ENCODE measurements at places on chromosomes 12 and 14.

GRCh38 chr12:107525719-107526554 is 159.7 kb upstream of the PWP1 start:
- DNase-seq = no peak

GRCh38 chr14:23063601-23064000 is 6.3 kb upstream of the CDH24 start:
- DNase-seq = no peak

- DNase-seq = no peak
These were observed 14.6 kb downstream of the BEST3 start for GRCh38 chr12:69684466-69684865.

DNA sequence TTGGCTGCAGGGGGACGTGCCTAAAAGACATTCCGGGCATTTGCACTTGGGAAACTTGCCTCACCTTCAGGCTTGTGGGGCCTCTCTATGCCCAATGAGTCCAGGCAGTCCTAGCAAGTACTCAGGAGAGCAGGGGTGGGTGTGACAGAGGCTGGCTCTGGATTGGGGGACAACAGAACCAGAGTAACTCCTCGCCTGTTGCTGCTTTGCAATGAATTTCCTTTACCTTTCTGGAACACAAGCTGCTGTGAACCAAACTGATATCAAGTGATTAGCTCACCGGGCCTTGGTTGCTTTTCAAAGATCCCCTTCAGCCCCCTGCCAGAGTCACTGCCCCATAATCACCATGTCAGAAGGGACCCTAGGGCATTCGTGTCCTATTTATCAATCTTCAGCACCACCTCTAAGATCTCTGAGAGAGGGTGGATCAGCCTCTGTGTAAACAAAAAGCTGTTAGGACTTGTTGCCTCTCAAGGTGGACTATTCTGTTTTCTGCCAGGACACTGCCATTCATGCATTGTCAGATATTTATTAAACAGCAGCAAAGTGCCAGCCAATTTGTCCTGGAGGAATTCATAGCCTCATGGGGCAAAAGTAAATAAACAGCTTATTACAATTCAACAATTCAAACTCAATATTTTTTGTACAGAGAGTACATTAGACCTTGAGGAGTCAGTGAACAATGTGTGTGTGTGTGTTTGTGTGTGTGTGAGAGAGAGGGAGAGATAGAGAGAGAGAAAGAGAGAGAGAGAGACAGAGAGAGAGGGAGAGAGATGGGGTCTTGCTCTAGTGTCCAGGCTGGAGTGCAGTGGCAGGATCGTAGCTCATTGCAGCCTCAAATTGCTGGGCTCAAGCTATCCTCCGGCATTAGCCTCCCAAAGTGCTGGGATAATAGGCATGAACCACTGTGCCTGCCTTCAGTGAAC is 11.3 kb downstream of the NFATC4 start:
- no peak for DNase-seq
